ENCODE measurements at places on chromosomes 5 and 9. TPM values are rescaled to one million over a fixed set of nuclear protein-coding genes. Genes with fewer than 3 reads are reported as not detected.

Gene PTTG1
- 160 TPM for total RNA-seq

Gene TMC1
- total RNA-seq, result not detected

Gene ADAMTS2
- total RNA-seq, result not detected

Gene ANKRA2
- 19.0 TPM for total RNA-seq

Gene TAF11L4
- total RNA-seq, result not detected

Gene PCDHGA7
- not detected for total RNA-seq

Gene NFX1
- total RNA-seq, result 33.7 TPM

Gene DMAC1
- 59.5 TPM for total RNA-seq

Data from activated CD4-positive, alpha-beta T cell treated with anti-CD3 and anti-CD28 coated beads, Interleukin-2, amount 10 ng/mL, durations not matched to agents 7 days and 5 days (primary cell).